ENCODE measurements at places on chromosomes 3 and 15.
A peak's percentile ranks its signal among the peaks of the same experiment; 100 is the strongest.

- DNase-seq: no peak
Measured at GRCh38 chr3:192577811-192578210, 149.5 kb downstream of the FGF12 start.

DNA sequence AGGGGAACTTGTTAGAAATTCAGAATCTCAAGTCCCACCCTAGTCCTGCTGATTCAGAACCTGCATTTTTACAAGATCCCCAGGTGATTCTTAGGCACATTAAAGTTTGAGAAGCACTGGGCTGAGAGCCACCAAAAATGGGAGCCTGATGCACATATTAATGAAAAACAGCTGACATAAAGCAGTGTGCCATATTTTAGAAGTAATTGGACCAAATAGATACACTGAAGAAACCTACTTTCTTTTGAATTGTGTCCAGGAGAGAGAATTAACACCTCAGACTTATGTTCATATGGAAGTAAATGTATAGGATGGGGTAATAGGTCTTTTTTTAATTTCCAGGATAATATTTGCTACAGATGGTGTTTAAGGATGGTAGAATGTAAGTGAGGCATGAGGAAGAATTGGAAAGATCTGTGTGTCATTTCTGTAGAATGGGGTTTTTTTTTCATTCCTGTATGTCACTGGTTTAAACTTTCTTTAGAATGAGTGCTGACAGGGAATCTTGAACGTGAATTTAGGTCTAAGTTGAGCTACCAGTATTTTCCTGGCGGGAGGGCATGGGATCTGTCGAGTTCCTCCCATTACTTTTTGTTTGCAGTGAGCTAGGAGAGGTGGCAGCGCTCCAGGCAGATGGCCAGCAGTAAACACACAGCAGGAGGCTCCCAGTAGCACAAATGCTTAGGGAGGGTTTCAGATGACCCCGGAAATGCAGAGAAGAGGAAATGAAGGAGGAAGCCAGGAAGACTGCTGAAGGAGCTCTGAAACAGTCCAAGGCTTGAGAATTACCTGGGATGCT lies 185.6 kb downstream of the PLCL2 start:
- DNase-seq: no peak

DNA sequence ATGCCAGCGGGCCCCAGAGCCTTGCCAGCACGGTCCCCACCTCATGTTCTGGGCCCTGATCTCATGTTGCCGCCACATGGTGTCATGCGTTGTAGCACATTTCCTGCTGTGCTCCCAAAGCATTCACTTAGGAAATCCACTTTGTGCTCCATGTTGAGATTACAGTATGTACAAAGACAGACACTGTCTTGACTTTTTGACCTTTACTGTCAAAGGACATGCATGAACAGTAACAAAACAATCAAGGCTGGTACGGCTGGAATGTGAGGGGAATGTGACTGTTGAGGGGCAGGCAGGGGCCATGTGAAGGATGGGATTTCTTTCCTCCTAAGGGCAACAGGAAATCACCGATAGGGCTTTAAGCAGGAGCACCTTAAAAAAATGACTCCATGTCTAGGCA lies 53.3 kb upstream of the RPL32 start:
- no peak for DNase-seq

- DNase-seq: no peak
Measured at GRCh38 chr3:120752865-120753264, 10.3 kb downstream of the GTF2E1 start.

- DNase-seq: no peak
Measured at GRCh38 chr15:81152339-81152738, 18.3 kb downstream of the CFAP161 start.

GRCh38 chr3:9399746-9400145 lies 2.3 kb downstream of the SETD5 start:
- DNase-seq: no peak

GRCh38 chr15:39177561-39177960 lies 403.3 kb upstream of the THBS1 start:
- DNase-seq: no peak

DNA sequence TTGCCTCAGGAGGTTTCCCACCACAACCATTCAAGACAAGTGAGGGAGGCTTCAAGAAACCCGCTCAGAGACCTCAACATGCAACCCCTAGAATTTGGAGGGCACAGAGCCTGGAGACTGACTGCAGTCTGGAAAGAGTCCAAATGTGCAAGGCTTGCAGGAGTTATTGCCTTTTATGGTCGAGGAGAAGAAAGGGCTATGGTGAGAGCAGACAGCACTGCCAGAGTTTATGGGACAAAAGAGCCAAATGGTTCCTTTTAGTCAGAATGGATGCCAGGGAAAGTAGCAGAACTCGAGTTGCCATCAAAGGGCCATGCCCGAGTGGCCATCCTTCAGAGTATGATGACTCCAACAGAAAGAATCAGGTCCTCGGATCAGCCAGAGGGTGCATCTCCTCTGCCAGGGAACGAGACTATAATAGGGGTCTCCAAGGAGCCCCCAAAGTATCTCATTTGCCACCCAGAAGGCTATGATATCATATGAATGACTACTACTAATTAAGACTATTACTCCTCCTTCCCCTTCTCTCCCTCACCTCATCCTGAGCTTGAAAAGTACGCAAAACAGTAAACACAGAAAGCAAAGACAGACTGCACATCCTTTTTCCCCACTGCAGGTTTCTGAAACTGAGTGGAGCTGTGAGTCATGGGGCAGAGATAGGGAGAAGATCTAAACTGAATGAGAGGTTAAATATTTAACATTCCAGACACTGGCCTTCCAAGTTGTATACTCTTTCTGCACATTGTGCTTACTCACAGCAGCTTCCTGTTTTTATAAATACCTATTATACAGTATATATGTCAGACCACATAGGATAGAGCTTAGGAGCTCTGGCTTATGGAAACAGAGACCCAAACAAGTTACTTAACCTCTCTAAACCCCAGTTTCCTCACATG lies 33.9 kb upstream of the TMCO5A start:
- no peak for DNase-seq

GRCh38 chr3:160545504-160545871 lies 19.9 kb downstream of the KPNA4 start:
- no peak for DNase-seq

- no peak for DNase-seq
Measured at GRCh38 chr3:29605845-29606244, 325.0 kb downstream of the RBMS3 start.

GRCh38 chr3:70333080-70333479 lies 20.6 kb upstream of the MDFIC2 start:
- no peak for DNase-seq

DNA sequence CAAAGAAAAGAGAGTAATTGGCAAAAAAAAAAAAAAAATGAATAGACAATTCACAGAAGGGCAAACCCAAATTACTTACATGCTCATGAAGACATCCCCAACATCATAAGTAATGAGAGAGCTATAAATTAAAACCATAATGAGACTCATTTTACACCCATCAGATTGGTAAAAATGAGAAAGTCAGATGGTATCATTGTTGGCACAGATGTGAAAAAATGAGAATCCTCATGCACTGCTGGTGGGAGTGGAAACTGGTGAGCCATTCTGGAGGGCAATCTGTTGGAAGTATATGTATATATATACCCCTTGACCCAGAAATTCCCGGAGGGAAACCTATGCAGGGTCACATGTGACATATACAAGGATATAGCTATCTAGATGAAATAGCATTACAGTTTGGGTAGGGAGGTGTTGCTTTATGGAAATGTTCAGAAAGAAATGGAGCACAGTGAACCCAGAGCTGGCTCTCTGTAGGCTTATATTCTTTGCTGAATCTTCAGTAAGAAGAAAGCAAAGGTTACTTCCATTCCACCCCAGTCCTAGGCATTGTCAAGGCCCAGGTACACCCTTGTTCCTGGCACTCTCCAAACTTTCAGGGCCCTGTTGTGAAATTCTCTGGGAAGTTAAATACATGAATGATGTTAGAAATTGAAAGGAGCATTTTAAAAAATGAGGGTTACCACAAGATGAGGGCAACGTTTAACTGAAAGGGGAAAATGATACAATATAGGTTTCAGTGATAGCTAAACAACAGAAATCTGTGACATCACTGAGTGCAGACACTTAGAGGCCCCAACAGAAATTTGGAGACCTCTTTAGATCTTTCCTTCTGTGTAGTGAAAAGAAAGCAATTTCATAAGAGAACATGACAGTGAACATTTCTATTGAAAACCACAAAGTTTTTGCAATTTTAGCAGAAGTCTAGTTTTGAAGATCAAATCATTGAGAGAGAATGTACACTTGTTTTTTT lies 132.7 kb upstream of the TPRG1 start:
- DNase-seq: no peak

DNA sequence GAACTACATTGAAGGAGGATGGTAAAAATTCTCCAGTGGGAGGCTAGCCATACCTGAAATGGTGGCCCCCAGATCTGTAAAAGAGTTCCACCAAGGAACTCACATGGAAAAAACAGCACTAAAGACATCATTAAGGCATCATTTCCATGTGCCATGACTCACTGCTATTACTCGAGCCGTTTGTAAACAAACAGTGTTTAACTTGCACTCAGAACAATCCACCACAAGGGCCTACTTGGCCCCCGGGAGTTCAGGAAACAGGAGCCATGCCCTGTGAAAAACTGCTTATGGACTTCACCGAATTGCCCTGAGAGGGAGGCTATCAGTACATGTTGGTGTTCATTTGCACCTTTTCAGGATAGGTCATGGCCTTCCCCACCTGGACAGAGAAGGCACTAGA lies 18.2 kb downstream of the CCR4 start:
- no peak for DNase-seq

DNA sequence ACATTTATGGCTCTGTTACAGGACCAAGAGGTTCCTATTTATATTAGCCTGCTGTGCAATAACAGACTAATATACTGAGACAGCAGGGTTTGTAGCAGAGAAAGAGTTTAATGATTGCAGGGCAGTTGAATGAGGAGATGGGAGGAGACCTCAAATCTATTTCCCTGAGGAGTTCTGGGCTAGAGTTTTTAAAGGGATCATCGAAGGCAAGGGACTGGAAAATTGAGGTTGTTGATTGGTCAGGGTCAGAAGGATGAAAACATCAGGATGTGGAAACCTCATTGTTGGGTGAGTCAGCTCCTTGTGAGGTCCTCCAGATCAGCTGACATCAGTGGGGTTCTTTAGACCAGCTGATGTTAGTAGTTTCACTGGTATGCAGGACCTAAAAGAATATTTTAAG lies 60.6 kb upstream of the GOLGA8B start:
- no peak for DNase-seq

- no peak for DNase-seq
Measured at GRCh38 chr3:136631424-136631823, 120.8 kb downstream of the STAG1 start.

GRCh38 chr15:33032053-33032452 lies 162.5 kb downstream of the FMN1 start:
- DNase-seq: no peak

- DNase-seq: no peak
Measured at GRCh38 chr3:149717391-149718056, 34.8 kb downstream of the COMMD2 start.

DNA sequence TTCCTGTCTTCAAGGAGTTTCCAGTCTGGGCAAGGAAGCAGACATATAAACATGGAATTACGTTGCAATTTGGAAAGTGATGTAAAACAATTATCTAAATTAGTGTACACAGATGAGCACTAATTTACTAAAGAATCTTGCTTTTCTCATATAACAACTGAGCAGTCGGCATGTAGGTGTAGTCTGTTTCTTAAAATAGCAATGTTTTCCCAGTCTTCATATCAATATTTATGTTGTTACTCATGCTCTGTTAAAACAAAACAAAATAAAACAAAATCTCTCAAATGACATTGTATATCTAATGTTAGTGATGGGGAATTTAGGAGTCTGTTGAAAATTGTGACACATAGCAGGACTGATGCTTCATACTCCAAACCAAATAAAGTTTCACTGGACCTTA lies 75.6 kb downstream of the SAMMSON start:
- DNase-seq: no peak

GRCh38 chr3:102081572-102082289 lies 232.4 kb downstream of the NFKBIZ start:
- DNase-seq: no peak

DNA sequence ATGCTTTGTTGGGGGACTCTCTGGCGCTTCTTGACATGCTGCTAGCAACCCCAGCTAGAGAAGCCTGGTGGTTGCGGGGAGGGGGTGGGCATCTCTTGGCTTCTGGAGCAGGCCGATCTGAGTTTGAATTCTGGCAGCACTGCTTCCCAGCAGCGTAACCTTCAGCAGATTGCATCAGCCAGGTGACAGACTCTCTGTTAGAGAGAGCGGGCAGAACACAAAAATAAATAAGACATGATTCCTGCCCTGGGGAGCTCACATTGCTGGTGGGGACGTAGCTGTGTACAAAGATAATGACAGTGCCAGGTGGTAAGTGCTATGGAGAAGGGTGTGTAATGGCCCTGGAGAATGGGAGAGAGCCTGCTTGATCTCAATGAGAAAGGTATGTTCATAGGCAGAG lies 87.4 kb downstream of the THSD4 start:
- no peak for DNase-seq

DNA sequence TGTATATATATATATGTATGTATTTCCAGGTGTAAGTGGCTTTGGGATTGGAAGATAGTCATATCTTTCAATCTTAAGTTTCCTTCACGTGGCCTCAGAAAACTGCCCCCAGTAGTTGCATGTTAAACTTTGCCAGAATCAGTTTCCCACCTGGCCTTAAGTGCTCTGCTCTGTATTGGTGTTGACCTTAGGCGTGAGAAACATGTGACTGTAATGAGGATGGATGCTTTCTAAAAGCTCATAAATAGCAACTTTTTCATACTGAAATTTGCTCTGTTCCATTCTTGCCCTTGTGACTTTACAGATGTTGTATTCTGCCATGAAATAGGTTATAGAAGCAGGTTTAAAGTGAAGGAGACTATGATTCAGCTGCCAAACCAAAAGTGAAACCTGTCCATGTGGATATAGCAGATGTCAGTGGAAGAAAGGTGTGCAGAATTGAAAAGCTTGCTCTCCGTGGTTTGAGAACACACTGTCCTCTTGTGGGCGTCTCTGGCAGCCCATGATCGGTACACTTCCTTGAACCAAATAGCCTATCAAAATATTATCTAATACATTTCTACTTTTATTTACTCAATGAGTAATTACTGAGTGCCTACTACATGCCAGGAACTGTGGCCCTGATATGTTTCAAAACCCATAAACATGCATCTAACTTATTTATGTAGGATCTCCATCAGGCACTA lies 15.8 kb downstream of the SCG5 start:
- DNase-seq: no peak

GRCh38 chr3:71444028-71444860 lies 139.3 kb downstream of the FOXP1 start:
- peak; percentile 69 for DNase-seq

DNA sequence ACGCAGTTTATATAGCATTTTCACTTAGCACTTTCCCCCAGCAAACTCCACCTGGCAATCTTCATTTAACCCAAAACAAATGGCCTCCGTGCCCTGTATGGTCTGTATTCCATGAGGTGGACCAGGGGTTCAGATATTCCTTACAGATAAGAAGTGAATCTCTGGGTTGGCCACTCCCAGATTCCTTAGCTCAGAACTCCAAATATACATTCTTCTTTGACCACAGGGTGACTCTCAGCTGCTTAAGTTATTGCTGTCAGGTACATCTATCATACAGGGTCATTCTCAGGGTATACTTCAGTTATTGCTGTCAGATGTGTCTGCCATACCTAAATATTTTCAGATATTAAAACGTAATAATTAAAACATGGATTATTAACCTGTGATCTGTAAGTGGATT lies 229.8 kb downstream of the TBL1XR1 start:
- DNase-seq: no peak

- DNase-seq: no peak
Measured at GRCh38 chr15:77097248-77097721, 26.4 kb upstream of the TSPAN3 start.

Data from activated CD8-positive, alpha-beta memory T cell treated with anti-CD3 and anti-CD28 coated beads, Interleukin-2, amount 50 U/mL, for 48 hours (primary cell).